ENCODE measurements at places on chromosomes 4 and X.

DNA sequence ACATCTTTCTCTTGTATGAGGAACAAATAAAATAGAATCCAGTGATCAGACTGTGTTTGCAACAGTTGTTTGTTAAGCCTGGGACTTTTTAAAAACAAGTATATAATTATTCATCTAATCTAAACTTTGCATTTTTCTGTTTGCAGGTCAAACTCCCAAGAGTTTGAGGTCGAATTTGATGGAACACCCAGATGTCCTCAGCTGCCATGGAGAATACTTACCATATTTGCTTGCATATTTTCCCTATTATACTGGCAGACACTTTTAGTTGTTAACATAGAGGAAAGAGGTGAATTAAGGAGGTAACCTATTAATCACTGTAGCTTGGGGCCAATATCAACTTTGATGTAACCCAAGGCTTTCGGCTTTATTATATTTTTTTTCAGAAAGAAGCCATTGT, 401.5 kb upstream of the DIPK2B start:
- no peak for DNase-seq

- no peak for DNase-seq
These were observed 60.3 kb downstream of the ARX start for GRCh38 chrX:24955372-24955930.

DNA sequence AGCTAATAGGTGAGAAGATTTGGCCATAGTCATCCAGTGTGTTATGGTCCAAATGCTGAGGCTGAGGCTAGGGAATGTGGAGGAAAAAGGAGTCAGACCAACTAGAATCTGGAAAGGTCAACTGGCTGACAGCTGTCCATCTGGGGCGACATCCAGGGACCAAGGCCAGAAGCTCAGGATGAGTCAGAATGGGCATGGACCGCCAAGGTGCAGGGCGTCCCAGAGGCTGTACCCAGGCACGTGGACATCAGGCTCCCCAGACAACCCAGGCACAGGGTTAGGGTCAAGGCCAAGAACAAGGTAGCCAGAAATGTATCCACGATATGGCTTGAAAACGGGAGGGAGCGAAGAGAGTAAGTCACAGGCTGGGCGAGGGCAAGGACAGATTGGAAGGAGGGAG, 26.1 kb upstream of the PTTG2 start:
- no peak for DNase-seq

- DNase-seq, result no peak
These were observed 24.0 kb downstream of the CEP44 start for GRCh38 chr4:174307694-174308093.

- DNase-seq, result no peak
These were observed 25.7 kb downstream of the ADGRG2 start for GRCh38 chrX:19096586-19096985.

GRCh38 chrX:40579141-40579540, 1.6 kb upstream of the ATP6AP2 start:
- DNase-seq, result no peak

DNA sequence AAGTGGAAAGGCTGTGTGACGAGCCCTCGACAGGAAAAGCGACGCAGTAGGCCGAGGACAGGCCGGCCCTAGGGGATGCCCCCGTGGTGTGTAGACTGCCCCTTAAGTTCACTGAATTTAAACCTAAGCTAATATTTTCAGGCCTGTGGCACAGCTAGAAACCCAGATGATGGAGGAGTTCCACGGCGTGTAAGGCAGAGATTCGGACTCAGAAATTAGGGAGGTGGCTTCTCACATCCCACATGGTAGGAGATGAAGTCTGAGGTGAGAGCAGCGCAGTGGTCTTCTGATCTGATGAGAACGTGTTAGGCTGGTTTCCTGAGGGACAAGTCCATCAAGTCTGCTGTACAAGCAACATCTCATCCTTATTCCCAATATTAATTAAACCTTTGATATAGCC, 7.8 kb downstream of the LRP2BP start:
- DNase-seq, result no peak

- DNase-seq, result no peak
These were observed 583.8 kb upstream of the GALNT7 start for GRCh38 chr4:172584816-172585215.

- no peak for DNase-seq
These were observed 116.2 kb upstream of the GNPDA2 start for GRCh38 chr4:44842531-44842930.

DNA sequence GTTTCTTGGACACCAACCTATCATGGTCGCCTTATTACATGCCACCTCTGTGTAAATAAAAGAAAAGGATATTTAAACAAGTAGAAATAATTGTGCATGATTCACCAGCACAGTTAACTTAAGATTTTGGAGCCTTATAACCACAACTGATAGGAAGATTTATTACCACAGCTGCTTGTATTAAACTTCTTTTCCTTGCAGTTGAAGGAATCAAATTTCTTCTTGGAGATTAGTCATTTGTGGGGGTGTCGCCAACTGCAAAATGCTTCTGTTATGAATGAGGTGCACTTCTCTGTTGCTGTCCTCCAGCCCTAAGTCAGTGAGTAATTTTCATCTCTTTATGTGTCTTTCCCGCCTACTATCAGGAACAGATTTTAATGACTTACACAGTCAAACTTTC, 73.3 kb downstream of the OR13H1 start:
- no peak for DNase-seq

DNA sequence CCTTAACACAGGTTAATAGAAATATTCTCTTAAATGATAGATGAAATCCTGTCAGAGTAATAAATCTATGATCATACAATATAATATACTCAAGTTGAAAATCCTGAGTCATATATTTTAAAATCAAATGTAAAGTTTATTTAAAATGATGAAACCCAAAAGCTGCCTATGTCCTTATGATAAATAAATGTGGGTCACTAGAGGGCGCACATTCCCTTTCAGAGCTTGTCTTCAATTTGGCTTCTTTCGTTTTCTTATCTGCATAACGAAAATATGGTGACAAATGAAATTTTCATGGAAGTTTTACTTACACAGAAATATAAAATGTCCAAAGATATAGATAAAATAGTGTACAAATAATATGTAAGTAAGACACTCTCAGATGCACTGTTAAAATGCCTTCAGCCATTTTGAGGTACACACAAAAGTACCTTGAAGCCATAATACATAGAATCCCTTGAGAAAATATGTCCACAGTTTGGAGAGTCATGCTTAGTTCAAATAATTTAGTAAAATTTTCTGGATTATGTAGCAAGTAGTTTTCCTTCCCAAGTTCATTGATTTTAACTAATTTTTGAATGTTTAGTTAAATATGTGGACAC, 680.4 kb downstream of the DMD start:
- no peak for DNase-seq

DNA sequence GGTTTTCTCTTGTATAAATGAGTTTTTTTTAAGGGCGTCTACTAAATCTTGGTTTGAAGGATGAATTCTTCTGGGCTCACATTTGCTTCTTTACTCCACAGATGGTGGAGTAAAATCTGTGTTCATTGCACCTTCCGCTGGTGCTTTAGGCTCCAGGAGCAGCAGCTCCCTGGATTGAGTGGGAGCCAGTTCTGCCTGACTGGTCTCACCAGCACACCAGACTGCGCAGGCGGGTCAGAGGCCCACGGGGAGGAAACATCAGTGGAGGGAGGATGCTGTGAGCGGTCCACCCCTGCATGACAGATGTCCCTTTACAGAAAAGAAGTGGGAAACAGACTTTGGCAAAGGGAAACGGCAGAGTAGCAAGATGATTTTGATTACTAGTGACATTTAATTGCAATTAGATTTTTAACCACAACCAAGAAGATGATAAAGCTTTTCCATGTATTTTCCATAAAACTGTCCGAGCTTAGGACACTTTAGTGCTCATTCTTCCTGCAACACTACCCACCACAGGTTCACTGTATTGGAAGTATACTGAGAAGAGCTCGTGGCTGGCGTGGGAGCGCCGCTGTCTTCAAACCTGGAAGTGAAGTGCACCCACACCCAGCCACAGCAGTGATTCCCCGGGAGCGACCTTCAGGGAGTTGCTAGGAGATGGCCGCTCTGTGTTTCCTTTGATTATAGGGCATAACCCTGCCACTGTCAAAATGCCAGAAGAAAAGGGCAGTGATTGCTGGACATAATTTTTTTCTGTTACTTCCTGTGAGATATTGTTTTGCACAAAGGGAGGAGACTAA, 95.2 kb downstream of the SORBS2 start:
- DNase-seq, result no peak

DNA sequence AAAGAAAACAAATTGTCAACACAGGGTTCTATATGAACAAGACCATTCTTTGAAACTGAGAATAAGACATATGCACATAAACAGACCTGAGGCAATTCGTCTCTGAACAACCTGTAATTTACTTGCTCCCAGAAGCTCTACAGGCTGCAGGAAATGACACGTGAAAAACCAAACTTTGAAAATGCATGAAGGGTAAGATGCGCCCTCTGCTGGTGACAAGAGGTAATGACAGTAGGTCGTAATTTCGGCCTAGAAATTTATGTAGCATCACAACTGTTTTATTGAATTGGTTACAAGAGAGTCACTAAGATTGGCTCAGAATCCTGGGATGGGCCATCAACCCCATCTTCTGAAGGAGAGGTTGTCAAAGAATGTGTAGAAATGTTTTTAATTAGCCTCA, 276.5 kb downstream of the PPP4R3C start:
- no peak for DNase-seq

GRCh38 chr4:124028182-124028581, 631.6 kb downstream of the SPRY1 start:
- DNase-seq, result no peak

- DNase-seq, result no peak
These were observed 54.4 kb downstream of the KDM6A start for GRCh38 chrX:44927398-44927797.

Data from GM06990 (cell line).